ENCODE measurements at places on chromosomes 2 and 18.

DNA sequence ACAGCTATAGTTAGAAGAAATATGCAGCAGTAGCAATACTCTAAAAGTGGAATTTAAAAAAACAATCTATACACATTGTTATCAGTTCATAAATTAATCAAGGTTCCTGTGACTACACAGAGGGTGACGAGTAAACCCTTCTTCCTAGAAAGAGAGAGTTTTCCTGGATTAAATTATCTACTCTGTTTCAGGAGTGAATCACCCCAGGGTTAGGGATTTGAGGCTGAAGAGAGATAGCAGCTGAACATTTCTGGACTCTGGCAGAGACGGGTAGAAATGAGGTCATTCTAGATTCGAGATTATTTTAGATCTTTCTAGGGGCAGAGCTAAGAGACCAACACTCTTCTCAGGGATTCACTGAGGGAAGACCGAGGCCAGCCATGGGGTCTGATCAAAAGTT is 38.8 kb upstream of the PMAIP1 start:
- DNase-seq: no peak

GRCh38 chr2:3399829-3400228 is 20.3 kb downstream of the TRAPPC12 start:
- DNase-seq: no peak

GRCh38 chr2:86283411-86284030 is 53.9 kb downstream of the REEP1 start:
- no peak for DNase-seq

DNA sequence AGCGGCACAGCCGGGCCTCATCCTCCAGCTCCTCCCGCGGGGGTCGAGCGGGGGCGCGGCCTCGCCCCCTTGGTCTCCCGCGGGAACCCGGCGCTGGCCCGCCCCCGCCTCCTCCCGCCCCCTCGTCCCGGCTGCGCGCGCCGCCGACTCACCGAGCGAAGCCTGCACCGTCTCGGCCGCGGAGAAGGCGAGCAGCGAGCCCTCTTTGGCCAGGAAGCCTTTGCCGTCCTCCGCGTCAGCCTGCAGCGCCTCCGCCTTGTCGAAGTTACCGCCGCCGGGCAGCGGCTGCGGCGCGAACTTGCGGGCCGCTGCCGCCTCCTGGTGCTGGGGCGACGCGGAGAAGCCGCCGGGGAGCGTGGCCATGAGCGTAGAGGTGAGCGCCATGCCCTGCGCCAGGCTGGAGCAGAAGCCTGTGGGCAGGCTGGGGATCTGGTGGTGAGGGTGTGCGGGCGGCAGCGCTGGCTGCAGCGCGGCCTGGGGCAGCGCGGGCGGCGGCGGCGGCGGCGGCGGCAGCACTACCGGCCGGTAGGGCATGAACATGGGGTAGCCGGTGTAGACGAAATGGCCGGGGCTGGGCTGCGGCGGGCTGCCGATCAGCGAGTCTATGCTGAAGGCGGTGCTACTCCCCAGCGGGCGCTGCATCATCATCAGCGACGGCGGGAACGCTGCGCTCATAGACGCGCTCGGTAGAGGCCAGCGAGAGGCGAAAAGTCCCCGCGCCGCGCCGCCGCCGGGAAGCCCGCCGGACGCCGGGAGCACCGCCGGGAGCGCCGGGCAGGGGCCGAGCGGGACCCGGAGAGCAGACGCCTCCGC is 683 bp downstream of the GBX2 start:
- peak; percentile 28 for DNase-seq

- no peak for DNase-seq
These were observed 14.5 kb upstream of the ERMN start for GRCh38 chr2:157339965-157340655.

DNA sequence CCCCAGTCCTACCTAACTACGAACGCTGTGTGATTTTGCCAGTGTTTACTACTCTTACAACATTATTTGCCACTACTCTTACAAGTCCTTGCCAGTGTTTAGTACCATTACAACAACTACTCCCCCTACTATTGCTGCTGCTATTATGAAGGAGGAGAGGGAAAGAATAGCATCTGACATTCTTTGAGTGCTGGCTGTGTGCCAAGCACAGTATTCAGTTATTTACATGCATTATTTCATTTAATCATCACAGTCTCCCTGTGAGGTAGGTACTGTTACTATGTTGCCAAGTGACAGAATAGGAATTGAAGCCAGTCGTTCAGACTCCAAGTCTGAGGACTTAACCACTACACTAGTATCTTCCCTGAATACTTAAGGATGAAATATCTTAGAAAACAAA is 185.9 kb upstream of the FOSL2 start:
- DNase-seq: no peak

DNA sequence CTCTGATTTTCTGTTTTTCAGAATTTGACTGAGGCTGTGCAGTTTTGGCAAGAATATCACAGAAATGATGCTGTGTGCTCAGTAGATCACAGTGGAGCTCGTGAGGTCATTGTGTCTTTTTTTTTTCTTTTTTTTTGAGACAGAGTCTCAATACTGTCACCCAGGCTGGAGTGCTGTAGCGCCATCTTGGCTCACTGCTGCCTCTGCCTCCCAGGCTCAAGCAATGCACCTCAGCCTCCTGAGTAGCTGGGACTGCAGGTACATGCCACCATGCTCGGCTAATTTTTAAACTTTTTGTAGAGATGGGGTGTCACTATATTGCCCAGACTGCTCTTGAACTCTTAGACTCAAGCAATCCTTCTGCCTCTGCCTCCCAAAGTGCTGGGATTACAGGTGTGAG is 203.6 kb downstream of the NCKAP5 start:
- no peak for DNase-seq

GRCh38 chr2:81583311-81584108 is 1279.0 kb upstream of the LRRTM1 start:
- DNase-seq: no peak

- no peak for DNase-seq
These were observed 23.8 kb downstream of the COPS8 start for GRCh38 chr2:237109421-237109934.

DNA sequence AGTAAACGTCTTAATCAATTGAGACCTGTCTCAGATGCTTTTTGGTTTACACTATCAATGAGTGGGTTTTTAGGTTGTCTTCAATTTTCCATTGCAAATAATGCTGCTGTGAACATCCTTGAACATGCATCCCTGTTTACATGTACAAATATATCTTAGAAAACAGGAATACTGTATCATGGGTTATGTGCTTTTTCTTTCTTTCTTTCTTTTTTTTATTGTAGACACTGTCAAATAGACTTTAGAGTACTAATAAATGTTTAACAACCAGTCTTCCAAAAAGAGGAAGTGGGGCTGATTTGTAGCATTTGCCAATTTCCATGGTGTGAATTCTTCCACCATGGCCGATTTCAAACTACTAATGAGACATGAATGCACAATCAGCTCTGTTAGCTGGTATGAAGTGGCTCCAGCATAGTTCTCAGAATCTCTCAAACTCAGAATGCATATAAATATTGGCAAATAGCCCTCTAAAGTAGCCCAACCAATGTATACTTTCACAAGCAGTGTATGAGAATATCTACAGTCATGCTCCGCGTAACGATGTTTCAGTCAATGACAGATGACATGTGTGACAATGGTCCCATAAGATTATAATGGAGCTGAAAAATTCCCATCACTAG is 50.3 kb upstream of the B3GNT2 start:
- DNase-seq: no peak

GRCh38 chr2:198186257-198186656 is 381.9 kb downstream of the PLCL1 start:
- no peak for DNase-seq

- DNase-seq: no peak
These were observed 14.8 kb downstream of the MBD2 start for GRCh38 chr18:54209471-54210180.

DNA sequence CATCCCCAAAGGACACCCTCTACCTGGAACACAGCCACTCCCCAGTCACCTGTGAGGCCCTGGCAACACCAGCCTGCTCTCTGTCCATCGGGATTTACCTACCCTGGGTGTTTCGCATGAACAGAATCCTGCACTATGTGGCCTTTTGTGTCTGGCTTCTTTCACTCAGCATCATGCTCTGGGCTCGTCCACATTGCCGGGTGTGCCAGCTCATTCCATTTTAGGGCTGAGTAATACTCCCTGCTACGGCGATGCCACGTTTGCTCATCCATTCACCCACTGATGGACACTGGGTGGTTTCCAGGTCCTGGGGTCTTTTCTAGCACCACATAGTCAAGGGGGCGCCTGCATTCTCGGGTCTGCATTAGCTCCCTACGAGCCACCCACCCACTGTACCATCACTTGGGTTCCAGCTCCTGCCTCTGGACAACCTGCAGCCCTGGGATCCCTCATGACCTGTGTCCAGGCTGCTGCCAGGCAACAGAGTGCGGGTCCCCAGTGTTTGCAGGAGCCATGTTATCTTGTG is 22.0 kb downstream of the KCNF1 start:
- DNase-seq: no peak

DNA sequence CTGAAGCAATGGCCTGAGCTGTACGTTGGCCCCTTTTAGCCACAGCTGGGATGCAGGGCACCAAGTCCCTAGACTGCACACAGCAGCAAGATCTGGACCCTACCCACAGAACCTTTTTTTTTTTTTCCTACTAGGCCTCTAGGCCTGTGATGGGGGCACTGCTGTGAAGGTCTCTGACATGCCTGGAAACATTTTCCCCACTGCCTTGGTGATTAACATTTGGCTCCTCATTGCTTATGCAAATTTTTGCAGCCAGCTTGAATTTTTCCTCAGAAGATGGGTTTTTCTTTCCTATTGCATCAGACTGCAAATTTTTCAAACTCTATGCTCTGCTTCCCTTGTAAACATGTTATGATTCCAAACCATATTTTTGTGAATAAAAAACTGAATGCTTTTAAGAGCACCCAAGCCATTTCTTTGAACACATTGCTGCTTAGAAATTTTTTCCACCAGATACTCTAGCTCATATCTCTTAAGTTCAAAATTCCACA is 33.5 kb downstream of the PDE1A start:
- no peak for DNase-seq

DNA sequence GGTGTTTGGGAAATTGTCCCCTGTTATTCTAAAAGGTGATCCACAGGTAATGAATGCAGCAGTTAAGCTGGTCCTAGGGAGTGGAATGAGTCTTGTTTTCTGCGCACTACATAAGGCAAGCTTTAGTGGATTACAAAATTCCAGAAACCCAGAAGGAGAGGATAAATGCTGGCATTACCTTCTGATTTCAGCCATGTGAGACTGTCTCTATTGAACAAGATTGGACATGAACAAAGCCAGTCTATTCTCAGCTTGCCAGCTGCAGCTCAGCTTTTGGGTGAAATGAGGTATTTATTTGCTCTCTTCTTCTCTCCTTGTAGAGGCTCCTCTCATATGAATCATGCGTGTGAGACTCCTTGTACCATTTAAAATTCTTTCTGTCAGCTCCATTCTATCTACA is 944.9 kb downstream of the CNTNAP5 start:
- DNase-seq: no peak

DNA sequence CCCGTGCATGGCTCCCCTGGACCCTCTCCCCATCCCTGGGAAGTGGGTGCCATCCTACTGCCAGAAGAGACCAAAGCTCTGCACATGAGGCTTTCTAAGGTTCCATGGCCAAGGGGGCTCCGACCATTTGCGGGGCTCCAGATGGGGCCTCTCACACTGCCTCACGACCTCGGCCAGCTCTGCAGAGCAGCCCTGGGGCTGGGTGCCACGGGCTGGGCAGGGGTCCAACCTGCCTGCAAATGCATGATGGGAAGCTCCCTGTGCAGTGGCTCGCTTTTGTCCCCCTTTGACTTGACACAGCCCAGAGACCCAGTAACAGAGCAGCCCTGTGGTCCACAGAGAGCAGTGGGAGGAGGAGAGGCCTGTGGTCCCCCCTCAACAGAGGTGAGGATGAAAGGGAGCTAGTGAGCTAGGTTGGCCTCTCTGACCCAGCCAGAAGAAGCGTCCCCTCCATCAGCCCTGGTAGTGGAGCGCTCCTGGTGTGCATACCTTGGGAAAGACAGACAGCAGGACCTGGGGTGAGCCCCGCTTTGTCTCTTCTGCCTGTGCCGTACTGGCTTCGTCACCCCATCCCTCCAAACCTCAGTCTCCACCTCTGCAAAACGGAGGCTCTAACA is 174.1 kb downstream of the DDX1 start:
- no peak for DNase-seq

DNA sequence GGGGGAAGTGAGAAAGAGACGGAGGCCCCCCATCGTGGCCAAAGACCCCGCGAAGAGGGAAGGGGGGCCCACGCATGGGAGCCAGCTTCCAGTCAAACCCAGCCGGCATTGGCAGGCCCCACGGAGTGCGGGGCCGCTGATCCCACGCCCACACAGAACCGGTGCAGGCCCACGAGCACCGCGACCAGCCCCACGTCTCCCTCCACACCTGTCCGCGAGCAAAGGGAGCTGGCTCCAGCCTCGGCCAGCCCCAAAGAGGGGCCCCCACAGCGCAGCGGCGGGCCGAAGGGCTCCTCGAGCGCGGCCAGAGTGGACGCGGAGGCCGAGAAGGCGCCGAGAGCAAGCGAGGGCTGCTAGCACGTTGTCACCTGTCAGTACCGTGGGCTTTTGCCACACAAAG is 125.0 kb upstream of the TWIST2 start:
- no peak for DNase-seq

DNA sequence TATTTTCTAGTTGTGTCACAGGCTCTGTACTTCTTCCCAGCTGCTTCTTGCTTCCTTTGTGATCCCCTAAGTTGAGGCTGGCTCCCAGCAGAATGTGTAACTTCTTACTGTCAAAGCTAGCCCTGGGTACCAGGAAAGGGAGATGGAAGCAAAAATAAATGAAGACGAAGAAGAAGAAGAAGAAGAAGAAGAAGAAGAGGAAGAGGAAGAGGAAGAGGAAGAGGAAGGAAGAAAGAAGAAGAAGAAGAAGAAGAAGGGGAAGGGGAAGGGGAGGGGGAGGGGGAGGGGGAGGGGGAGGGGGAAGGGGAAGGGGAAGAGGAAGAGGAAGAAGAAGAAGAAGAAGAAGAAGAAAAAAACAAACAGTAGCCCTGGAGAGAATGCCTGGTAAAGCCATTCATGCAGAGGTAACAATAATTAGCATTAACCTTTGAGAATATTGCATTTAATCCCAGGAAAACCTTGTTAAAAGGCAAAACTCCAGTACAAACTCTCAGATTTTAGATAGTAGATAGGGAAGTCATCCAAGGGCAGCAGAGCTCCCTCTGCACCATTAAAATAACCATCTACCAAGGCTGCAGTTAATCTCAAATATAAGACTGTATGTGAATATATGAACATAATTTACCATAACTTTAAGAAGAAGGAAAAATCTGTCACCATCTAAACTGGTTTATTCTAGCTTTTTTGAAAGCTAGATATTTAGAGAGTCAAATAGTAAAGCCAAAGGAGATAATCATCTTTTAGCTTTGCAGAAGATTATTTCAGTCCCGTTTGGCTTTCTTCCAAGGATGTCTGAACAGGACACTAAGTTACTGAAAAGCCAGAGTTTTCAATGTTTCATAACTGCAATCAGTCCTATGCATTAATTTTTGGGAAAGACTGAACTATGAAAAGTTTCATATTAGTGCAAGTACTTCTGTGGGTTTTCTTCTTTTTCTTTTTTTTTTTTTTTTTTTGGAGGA is 44.3 kb upstream of the FBXO11 start:
- no peak for DNase-seq

GRCh38 chr2:62768615-62769014 is 63.1 kb downstream of the EHBP1 start:
- DNase-seq: no peak

GRCh38 chr2:88932686-88933085 is 241.2 kb downstream of the RPIA start:
- DNase-seq: no peak
